ENCODE measurements at places on chromosomes 4 and X.
A peak's percentile ranks its signal among the peaks of the same experiment; 100 is the strongest.

GRCh38 chr4:70522626-70523025 is 4.3 kb downstream of the AMTN start:
- DNase-seq, result no peak

DNA sequence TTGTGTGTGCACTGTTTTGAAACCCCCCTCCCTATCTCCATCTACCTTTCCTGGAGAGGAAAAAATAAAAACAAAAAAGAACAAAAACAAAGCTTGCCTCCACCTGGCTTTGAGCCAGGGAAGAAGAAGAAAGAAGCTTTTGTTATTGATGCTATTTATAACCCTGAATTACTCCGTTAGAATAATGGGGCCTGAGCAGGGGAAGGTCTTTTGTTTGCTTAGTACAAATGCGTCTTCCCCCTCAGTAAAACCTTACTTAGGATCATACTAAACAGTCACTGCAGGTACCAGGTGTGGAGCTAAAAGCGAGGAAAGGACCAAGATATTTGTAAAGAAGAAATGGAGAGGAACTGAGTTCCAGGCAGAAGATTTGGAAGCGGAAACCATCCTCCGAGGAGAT is 352.1 kb downstream of the KCNIP4 start:
- no peak for DNase-seq

- peak; percentile 49 for DNase-seq
Measured at GRCh38 chrX:39196192-39197102, 395.2 kb downstream of the MID1IP1 start.

DNA sequence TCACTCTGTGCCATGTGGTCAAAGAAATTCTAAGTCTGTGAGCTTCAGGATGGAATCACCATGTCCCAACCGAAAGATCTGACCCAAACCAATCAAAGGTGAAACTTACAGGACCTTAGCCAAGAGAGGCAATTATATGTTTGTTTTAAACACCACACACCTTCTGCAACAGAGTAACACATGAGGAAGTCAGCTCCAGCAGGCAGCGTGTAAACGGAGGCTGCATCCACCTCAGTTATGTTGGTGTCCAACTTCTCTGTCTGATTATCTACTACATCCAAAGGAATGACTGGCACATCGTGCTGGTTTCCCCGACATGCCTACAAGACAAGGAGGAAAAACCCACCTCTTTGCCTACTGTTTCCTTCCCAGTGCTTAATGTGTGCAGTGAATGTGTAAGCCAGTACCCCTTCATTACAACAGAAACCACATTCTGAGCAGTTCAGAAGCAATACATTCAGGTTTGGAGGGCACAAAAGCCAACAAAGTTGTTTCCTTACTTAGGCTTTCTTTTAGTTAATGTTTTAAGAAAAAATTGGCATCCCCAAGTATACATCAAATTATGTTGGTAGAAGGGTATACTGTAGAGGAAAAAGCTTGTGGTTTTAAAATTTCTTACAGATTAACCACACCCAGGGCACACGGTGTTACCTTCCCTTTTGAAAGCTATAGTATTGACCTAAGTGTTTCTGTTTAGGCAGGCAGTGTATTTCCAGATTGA is 12.4 kb downstream of the CASP6 start:
- DNase-seq, result no peak

GRCh38 chrX:48802905-48803200 is 986 bp downstream of the HDAC6 start:
- no peak for DNase-seq

GRCh38 chr4:30832639-30833038 is 112.5 kb downstream of the PCDH7 start:
- no peak for DNase-seq

All from activated naive CD4-positive, alpha-beta T cell treated with Interleukin-2 at 50 U/mL for 16 hours (primary cell).